ENCODE measurements at places on chromosomes 1 and 21. TPM values are rescaled to one million over a fixed set of nuclear protein-coding genes. Genes with fewer than 3 reads are reported as not detected.

CD244 gene
- not detected for total RNA-seq

ERRFI1 gene
- total RNA-seq = 64.3 TPM

ZNF683 gene
- total RNA-seq = not detected

CD2 gene
- total RNA-seq = not detected

DNA sequence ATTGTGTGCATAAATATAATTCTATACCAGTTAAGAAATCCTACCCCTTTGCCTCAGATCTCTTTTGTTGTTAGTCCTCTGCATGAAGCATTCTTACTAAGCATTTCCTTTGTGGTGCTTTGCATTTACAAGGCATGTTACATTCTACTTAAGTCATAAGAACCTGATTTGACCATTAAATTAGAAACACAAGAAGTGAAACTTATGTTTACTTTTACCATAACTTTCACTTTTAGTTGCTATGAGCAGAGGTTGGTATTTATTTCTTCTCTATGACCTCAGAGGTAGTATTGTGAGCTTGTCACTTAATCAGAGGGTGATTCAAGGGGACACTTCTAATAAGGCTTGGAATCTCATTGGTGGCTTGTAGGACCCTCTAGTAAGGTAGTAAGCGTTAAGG, 9.0 kb downstream of the FAM20B start:
- peaks cover 14% of the 10 kb centered on the region for H3K4me1 ChIP-seq
- H3K27me3 ChIP-seq = no peaks in the 10 kb centered on the region
- no peaks in the 10 kb centered on the region for H3K36me3 ChIP-seq
- DNase-seq = no peak
- no peak overlapping the region for H3K4me3 ChIP-seq

DNA sequence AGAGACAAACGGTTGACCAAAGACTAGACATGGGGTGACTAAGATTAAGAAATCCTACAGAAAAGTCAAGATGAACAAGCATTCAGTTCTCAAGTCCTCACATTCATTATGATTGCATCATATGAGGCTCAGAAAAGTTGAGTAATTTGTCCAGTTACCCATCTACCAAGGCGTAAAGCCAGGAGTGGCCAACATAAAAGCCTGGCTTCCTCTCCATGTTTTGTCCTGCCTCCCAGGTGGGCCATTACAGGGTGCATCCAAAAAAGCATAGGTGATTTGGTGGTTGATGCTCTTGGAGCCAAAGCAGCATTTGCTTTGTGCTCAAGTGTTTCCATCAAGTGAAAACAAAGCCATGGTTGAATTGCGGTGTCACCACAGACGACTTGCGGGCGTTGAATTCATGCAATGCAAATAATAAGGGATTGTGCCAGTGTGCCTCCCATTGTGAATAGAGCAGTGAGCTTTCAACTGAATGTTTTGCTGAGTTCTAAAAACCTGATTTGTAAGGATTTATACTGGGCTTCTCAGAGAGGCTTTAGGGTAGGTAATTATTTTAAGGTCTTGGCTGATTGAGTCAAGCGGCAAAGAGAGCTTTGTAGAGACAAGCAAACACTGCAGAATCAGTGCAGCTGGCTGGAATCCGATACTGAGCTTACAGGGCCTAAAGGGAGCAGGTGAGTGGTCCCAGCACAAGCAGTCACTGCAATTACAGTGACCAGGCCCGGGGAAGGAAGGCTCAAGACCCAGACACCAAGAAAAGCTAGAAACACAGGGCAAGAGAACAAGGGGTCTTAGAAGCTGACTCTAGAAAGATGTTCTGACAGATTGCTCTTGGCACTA, 54.1 kb downstream of the KCNJ15 start:
- H3K36me3 ChIP-seq = no peaks in the 10 kb centered on the region
- no peak overlapping the region for H3K4me3 ChIP-seq
- H3K4me1 ChIP-seq = no peaks in the 10 kb centered on the region
- H3K27me3 ChIP-seq = no peaks in the 10 kb centered on the region
- H3K27ac ChIP-seq = no peak overlapping the region

- H3K4me1 ChIP-seq = peaks cover 5% of the 10 kb centered on the region
- H3K27ac ChIP-seq = no peak overlapping the region
- no peaks in the 10 kb centered on the region for H3K27me3 ChIP-seq
- no peaks in the 10 kb centered on the region for H3K36me3 ChIP-seq
These were observed 160.9 kb upstream of the IVNS1ABP start for GRCh38 chr1:185477638-185478580.

PHF13 gene
- 37.5 TPM for total RNA-seq

GRCh38 chr1:101713760-101714159, 283.0 kb downstream of the OLFM3 start:
- DNase-seq = no peak
- no peak overlapping the region for H3K4me3 ChIP-seq
- H3K27me3 ChIP-seq = peaks cover 16% of the 10 kb centered on the region
- no peaks in the 10 kb centered on the region for H3K4me1 ChIP-seq
- H3K27ac ChIP-seq = no peak overlapping the region

GRCh38 chr1:80882553-80882952, 918.2 kb upstream of the ADGRL2 start:
- no peak overlapping the region for H3K27ac ChIP-seq
- no peaks in the 10 kb centered on the region for H3K4me1 ChIP-seq
- no peak overlapping the region for H3K4me3 ChIP-seq
- no peaks in the 10 kb centered on the region for H3K27me3 ChIP-seq

DNA sequence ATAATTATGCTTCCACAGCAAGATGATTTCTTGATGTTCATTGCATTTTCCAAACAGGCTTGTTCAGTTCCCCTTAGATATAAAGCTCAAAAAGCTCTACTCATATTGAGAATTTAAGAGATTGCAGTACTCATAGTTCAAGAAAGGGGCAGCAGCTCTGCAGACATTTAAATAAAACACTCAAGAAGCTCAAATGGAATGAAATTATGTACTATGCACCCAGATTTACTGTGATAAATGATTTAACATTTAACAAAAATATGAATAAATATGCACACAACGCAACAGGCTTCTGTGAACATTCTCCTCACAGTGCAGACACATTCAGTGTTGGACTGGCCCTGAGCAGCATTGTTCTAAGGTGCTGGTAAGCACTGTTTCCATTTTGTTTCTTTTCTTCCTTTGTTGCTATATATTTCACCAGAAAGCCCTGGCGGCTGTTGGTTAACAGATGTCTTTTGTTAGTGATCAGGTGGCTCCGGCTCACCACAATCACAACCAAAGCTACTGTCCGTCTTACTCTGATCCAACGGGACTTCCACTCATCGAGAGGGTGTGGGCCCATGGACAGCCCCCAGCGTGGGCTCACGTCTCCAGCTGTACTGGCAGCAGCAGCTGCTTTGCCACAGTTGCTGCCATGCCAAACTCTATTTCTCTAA, 1440.3 kb downstream of the NCAM2 start:
- H3K27me3 ChIP-seq = no peaks in the 10 kb centered on the region
- no peaks in the 10 kb centered on the region for H3K4me1 ChIP-seq
- H3K27ac ChIP-seq = no peak overlapping the region
- H3K36me3 ChIP-seq = no peaks in the 10 kb centered on the region
- H3K4me3 ChIP-seq = no peak overlapping the region
- no peak for DNase-seq

DNA sequence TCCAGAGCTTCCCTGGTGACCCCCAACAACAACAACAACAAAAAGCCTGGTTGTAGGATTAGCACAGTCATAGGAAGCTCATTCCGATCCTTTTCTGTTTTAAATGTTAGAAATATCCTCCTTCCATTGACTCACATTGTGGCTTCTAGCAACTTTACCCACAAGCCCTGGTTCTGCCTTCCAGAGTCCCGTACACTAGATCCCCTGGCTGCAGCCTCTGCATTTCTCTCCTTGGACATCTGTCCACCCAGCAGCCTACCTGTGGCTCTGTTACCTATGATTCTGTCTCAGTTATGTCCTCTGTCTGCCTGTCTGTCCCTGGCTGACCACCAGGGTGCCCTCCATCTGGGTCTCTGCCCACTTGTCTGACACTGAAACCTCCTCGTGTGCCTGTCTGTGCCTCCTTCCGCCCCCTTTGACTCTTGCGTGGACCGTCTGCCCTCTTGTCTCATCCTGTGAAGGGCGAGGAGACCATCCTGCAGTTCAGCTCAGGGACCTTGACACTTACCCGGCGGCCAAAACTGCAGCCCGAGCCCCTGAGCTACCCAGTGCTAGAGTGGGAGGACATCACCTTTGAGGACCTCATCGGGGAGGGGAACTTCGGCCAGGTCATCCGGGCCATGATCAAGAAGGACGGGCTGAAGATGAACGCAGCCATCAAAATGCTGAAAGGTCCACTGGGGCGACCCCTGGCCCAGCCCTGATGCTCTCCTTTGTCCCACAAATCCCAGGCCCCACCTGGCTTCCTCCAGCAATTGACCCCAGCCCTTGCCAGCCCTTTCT, 16.1 kb downstream of the TIE1 start:
- H3K36me3 ChIP-seq = no peaks in the 10 kb centered on the region
- no peaks in the 10 kb centered on the region for H3K4me1 ChIP-seq
- H3K27me3 ChIP-seq = no peaks in the 10 kb centered on the region

DNA sequence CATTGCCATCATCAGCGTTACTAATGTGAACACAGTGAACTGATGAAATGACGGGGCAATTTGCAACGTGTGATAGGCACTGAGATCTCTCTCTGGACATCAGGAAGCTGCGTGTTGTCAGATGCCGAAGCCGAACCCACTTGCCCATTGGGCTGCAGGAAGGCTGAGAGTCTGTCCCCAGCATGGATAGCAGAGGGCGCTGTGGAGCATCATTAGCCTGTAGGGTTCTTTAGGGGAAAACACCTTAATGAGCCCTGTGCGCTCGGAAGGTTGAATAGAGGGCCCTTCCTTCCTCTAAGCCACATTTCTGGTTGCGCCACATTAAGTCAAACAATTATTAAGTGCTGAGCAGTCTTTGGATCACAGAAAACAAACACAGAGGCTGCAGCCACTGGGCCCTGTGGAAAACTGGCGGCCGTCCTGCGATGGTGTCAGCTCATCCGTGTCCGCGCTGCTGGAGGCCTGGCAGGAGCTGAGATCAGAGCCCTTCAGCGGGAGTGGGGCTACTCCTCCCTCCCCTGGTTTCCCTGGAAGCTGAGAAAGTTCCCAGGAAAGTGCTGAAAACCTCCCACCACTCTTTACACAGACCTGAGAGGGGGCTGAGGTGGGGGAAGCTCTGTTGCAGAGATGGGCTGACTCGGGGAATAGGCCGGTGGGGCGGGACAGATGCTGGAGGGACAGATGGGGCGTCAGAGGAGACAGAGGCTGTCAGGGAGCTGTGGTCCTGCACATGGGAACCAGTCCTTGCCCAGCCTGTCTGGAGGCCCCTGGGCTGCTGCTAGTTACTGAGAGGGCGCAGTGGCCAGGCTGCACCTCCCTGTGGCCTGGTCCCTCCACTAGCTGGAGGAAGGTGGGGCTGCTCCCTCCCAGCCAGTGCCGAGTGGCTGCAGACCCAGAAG, 12.7 kb downstream of the TFF2 start:
- peak overlapping the region; percentile 47 for H3K27ac ChIP-seq
- H3K4me1 ChIP-seq = peaks cover 3% of the 10 kb centered on the region
- no peak overlapping the region for H3K4me3 ChIP-seq
- DNase-seq = peak; percentile 94

KRTAP21-3 gene
- not detected for total RNA-seq

ITLN1 gene
- total RNA-seq = 0.22 TPM

LAPTM5 gene
- total RNA-seq = not detected

TMEM79 gene
- 1.5 TPM for total RNA-seq

GRCh38 chr1:85334962-85335361, 58.5 kb upstream of the BCL10 start:
- DNase-seq = no peak
- no peak overlapping the region for H3K27ac ChIP-seq
- no peak overlapping the region for H3K4me3 ChIP-seq
- H3K36me3 ChIP-seq = no peaks in the 10 kb centered on the region
- no peaks in the 10 kb centered on the region for H3K27me3 ChIP-seq

- no peaks in the 10 kb centered on the region for H3K36me3 ChIP-seq
- peak overlapping the region; percentile 30 for H3K27ac ChIP-seq
- H3K4me3 ChIP-seq = no peak overlapping the region
- DNase-seq = no peak
These were observed 70.4 kb downstream of the PRDM16 start for GRCh38 chr1:3139451-3139852.

DNA sequence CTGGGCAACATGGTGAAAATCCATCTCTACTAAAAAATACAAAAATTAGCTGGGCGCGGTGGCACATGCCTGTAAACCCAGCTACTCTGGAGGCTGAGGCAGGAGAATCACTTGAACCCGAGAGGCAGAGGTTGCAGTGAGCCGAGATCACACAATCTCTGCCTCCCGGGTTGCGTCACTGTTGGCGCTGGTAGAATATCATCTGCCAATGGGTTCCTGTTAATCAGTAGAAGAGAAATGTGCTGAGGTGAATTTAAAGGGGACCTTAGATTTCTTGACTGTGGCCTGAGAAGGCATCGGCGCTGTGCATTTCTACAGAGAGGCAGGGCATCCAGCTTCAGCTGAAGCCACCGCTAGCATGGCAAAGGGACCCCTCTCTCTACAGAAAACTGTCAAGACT, 68.0 kb downstream of the TGFB2 start:
- peaks cover 13% of the 10 kb centered on the region for H3K27me3 ChIP-seq
- no peaks in the 10 kb centered on the region for H3K36me3 ChIP-seq
- H3K4me1 ChIP-seq = no peaks in the 10 kb centered on the region
- H3K27ac ChIP-seq = no peak overlapping the region
- no peak overlapping the region for H3K4me3 ChIP-seq
- no peak for DNase-seq

- DNase-seq = peak; percentile 65
- H3K4me1 ChIP-seq = no peaks in the 10 kb centered on the region
- H3K27ac ChIP-seq = no peak overlapping the region
- no peak overlapping the region for H3K4me3 ChIP-seq
These were observed 216.9 kb downstream of the MATN1 start for GRCh38 chr1:30506291-30507015.

DNA sequence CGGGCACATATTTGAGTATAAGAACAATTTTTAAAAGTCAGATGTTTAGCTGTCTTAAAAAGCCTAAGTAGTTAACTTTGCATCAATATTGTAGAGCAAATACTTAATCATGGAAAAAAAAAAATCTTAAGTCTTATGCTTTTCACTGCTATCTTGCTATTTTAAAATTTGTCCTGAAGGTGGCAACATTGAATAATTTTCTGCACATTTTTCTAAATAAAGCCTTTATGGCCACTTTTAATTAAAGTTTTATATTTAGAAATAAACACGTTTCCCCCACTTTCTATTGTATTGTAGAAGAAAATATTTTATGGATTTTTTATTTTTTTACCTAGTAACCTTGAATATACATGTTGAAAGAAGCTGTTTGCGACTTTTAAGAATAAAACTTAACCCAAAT, 198.8 kb downstream of the AMY1C start:
- DNase-seq = no peak
- no peaks in the 10 kb centered on the region for H3K4me1 ChIP-seq
- H3K27ac ChIP-seq = no peak overlapping the region
- H3K36me3 ChIP-seq = no peaks in the 10 kb centered on the region
- no peaks in the 10 kb centered on the region for H3K27me3 ChIP-seq
- H3K4me3 ChIP-seq = no peak overlapping the region

DNA sequence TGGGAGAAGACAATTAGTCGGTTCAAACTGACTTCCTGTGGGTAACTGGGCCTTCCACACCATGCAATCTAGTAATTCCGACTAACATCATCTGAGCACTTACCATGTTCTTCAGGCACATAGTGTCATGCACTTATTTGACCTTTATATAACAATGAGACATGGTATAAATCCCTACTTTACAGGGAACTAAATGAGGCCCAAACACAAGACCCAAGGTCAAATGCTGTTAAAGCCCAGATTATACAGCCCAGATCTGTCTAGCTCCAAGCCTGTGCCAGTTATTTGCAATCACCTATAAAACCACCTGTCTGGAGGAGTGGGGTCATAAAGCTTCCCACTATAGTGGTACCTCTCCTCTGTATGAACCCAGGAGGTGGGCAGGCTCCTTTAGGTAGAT, 40.8 kb downstream of the JAK1 start:
- no peaks in the 10 kb centered on the region for H3K36me3 ChIP-seq
- H3K27me3 ChIP-seq = no peaks in the 10 kb centered on the region
- DNase-seq = no peak
- H3K4me1 ChIP-seq = no peaks in the 10 kb centered on the region
